ENCODE measurements at places on chromosomes 6 and 20.

GRCh38 chr6:48134246-48134645 is 23.2 kb upstream of the PTCHD4 start:
- no peak for DNase-seq

DNA sequence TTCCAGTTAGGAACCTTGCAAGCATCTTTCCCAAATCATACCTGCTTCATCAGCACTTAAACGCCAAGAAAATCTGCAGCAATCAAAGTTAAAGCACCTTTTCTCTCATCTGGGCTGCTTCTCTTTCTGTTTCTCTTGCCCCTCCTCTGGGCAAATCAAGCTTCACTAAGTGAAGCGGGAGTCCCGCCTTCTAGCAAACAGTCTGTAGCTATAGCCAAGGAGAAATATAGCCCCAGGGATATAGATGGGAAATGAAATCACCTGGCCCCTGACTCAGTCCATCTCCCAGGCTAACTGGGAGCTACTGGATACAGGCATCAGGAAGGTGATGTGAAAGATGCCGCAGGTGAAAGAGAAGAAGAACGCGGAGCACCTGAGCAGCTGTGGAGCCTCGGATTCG is 481.9 kb downstream of the C6orf118 start:
- DNase-seq: peak; percentile 96

GRCh38 chr6:34909320-34909883 is 20.3 kb downstream of the ANKS1A start:
- DNase-seq: no peak

GRCh38 chr6:124719913-124720312 is 242.3 kb upstream of the RNF217 start:
- DNase-seq: no peak

GRCh38 chr6:166971271-166971670 is 14.9 kb upstream of the RNASET2 start:
- DNase-seq: no peak

DNA sequence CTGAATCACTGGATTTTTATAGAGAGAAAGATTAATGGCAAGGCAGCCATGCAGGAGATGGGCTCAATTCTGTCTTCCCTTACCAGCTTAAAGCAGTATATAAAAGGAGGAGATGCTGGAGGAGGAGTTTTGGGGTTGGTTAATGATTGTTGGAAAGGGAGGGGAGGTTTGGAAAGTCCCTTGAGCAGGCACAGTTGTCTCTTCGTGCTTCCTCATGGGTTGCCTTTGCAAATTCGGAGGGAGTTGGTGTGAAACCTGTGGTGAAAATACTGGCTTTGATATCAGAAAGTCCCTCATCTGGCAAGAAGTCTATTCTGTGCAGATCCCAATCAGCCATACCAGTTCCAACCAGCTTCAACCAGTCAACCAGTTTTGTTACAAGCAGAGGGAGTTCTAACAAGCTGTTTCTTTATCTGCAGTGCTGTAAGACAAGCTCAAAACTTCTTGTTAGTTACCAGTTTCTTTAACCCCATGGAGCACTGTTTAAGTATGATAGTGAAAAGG is 107.0 kb downstream of the HIVEP1 start:
- no peak for DNase-seq

- DNase-seq: no peak
Measured at GRCh38 chr6:53691667-53692133, 26.1 kb upstream of the KLHL31 start.

GRCh38 chr20:51318058-51318949 is 224.2 kb downstream of the NFATC2 start:
- DNase-seq: peak; percentile 55

DNA sequence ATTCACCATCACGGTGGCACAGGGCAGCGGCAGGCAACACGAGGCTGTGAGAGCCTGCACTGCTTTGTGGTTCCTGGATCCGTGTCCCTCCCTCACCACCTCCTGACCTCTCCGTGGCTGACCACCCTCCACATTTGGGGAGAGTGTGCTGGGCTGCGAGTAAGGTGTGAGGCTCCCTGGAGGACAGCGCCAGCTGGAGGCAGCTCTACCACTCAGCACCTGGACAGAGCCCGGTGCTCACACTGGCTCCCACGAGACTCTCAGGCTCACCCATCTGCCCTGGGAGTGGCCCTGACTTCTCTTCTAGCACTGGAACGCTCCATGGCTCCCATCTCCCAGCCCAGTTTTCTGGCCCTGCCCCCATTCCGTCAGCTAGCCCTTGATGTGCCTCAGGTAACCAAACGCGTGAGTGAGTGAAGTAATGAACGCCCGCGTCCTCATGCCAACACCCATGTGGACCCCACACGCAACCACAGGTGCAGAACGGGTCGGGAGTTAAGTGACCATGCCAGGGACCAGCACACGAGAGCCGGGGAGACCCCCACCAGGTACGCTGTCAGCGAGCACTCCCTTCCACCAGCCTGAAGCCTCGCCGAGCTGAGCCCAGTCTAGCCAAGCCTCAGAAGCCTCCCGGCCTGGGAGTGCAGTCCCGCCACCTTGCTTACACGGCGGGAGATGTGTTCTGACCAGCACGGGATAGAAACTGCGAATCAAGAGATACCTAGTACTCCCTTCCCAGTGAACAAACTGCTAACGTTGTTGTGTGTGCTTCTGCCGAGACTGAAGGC is 137.2 kb downstream of the WDR27 start:
- no peak for DNase-seq

DNA sequence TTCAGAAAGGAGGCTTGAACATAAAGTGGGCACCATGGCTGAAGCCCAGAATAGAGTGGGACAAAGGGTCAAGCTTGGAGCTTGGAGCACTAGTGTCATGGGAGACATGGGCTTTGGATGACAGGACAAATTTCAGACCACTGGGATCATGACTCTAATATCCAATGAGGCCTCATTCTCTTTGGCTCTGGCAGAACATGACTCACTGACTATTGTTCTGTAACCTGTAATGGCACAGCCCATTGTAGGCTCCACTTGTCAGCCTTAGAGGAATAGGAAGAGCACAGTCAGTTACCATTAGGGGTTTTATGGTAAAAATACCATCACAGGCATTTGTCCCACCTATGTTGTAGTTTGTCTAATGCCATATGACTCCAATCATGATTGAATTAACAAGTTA is 34.0 kb upstream of the MMS22L start:
- no peak for DNase-seq

DNA sequence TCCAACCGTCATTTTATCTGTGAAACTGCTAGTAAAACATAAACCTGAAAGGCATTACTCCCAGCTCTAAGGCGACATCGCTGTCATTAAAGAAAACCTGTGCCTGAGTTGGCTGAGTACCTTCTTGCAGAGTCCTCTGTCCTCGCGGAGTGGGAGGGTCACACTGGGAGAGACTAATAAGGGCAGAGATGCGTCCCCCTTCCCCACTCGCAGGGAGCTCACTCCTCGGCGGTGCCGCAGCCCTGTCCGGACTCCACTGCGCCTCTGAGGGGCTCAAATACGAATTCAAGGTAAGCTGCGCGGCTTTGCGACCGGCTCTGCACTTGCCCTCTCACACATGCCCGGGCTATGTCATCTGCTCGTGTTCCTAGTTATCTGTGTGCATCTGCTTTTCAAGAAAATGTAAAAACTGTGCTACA is at the start of gene COL19A1:
Gene COL19A1 (plus strand): TSS at position 206 of the 419 bp plus-strand sequence. CDS start 13,012 bp downstream, outside the sequence.
- no peak for DNase-seq

Data from NCI-H146 (cell line).